ENCODE measurements at places on chromosomes 2 and 18. TPM values are rescaled to one million over a fixed set of nuclear protein-coding genes. Genes with fewer than 3 reads are reported as not detected.

The CIAO1 gene
- total RNA-seq = 59.9 TPM

GRCh38 chr18:61955644-61956043 lies 62.8 kb upstream of the RNF152 start:
- no peak overlapping the region for H3K27ac ChIP-seq
- no peaks in the 10 kb centered on the region for H3K27me3 ChIP-seq
- DNase-seq = no peak

The PIAS2 gene
- total RNA-seq = 35.8 TPM

GRCh38 chr2:189702071-189702470 lies 27.6 kb downstream of the ANKAR start:
- peaks cover 6% of the 10 kb centered on the region for H3K36me3 ChIP-seq
- no peak overlapping the region for H3K27ac ChIP-seq
- H3K4me1 ChIP-seq = no peaks in the 10 kb centered on the region

The SPATA3 gene
- not detected for total RNA-seq

GRCh38 chr18:13534631-13535030 lies 191.7 kb downstream of the FAM210A start:
- no peaks in the 10 kb centered on the region for H3K4me1 ChIP-seq
- no peaks in the 10 kb centered on the region for H3K36me3 ChIP-seq
- no peaks in the 10 kb centered on the region for H3K27me3 ChIP-seq
- DNase-seq = no peak

The NYAP2 gene
- 0.69 TPM for total RNA-seq

DNA sequence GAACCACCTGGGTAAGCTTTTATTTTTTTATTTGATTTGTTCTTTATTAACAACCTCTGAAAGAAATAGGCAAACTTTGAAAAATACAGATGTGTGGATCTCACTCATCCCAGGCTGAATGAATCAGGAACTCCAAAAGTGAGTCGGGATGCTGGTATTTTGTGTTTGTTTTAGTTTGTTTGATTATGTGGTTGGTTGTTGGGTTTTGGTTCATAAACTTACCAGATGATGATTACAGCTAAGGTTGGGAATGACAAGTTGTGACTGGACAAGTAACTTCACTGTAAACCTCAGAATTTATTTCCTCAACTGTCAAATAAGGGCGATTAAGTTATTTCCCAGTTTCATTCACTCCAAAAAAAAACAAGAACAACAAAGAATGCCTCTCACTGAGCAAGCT lies 80.5 kb upstream of the KIF5C start:
- no peak overlapping the region for H3K4me3 ChIP-seq
- H3K4me1 ChIP-seq = peaks cover 26% of the 10 kb centered on the region
- DNase-seq = no peak
- H3K27me3 ChIP-seq = no peaks in the 10 kb centered on the region

DNA sequence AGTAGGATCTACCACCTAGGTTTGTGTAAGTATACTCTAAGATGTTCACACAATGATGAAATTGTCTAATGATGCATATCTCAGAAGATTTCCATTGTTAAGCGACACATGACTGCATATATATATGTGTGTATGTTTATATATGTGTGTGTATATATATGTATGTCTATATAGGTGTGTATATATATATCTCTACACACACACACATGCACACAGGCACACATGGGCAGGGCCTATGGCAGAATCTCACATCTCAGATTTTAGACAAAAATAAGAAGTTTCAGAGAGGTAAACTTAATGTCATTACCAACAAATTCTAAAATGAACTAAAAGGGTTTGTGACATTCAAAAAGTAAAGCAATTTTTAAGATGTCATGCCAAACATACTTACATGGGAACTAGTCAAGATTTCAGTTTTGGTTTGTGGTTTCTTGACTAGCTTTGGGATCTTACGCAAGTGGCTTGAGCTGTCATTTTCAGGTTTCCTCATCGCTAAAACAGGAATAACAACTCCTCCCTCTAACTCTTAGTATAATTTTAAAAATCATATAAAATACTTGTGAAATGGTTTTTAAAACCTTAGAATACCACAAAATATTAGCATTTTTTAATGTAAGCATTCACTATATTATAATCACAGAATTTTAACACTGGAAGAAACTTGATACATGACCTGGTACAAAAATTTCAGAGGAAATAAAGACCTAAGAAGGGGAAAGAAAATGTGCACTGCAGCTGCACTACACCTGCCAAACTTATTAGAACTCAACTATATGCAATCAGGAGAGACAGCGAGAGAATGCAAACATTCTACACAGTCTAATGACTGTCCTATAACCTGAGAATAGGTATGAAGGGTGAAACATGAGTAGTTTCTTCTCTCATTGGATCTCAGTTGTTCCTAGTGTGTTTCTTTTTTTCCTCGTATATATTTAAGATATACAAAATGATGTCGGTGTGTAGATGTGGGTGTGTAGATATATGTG lies 75.7 kb downstream of the TTC21B start:
- H3K4me1 ChIP-seq = no peaks in the 10 kb centered on the region
- H3K36me3 ChIP-seq = peaks cover 12% of the 10 kb centered on the region
- no peak overlapping the region for H3K4me3 ChIP-seq
- no peak overlapping the region for H3K27ac ChIP-seq

DNA sequence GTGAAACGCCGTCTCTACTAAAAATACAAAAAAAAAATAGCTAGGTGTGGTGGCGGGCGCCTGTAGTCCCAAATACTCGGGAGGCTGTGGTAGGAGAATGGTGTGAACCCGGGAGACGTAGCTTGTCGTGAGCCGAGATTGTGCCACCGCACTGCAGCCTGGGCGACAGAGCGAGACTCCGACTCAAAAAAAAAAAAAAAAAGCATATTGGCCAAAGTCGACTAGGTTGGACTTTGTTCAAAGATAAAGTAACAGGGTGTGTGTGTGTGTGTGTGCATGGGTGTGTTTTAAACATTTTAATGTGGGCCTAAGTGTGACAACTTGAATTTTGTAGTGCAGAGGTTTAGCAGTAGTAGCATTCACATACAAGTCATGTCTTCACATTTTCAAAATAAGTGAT lies 11.7 kb downstream of the GEMIN6 start:
- H3K4me1 ChIP-seq = peaks cover 27% of the 10 kb centered on the region
- no peaks in the 10 kb centered on the region for H3K27me3 ChIP-seq
- H3K4me3 ChIP-seq = no peak overlapping the region
- DNase-seq = no peak
- no peak overlapping the region for H3K27ac ChIP-seq
- H3K36me3 ChIP-seq = no peaks in the 10 kb centered on the region

DNA sequence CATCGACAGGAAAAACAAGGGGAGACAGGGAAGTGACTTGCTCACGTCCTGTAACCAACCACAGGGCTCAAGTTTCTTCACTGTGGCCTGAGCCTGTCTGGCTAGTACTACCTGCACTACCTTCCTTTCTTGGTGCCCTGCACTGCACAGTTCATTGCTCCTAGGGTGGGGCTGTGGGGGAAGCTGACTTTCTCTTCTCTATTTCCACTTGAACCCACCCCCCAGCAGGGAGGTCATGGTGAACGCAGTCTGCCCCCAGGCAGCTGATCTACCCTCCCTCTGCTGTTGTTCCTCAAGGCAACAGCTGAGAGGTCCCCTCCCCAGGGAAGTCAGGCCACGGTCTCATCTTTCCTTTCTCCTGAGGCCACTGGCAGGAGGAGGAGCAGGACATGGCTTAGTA lies 532.1 kb downstream of the SOX11 start:
- no peaks in the 10 kb centered on the region for H3K36me3 ChIP-seq
- no peaks in the 10 kb centered on the region for H3K4me1 ChIP-seq
- no peak overlapping the region for H3K4me3 ChIP-seq
- no peaks in the 10 kb centered on the region for H3K27me3 ChIP-seq

Data from SJCRH30 (cell line).